ENCODE measurements at places on chromosomes 1 and 21. TPM values are rescaled to one million over a fixed set of nuclear protein-coding genes. Genes with fewer than 3 reads are reported as not detected.

DNA sequence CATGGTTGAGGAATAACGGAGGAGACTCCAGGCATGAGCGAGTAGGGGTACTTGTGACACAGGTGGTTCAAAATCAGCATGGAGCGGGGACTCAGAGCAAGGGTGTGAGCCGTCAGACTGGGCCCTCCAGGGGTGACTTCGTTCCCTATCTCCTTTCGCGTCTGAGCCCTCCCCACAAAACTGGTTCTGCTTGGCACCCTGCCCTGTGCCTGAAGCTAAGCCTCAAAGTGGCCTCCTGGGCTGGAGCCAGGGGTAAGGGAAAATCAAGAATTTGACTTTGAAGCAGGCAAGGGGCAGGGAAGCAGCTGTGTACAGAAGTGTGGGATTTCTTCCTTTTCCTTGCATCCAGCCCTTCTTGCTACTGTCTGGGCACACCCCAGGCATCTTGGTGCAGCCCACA lies 331.5 kb upstream of the AJAP1 start:
- no peak for DNase-seq

DNA sequence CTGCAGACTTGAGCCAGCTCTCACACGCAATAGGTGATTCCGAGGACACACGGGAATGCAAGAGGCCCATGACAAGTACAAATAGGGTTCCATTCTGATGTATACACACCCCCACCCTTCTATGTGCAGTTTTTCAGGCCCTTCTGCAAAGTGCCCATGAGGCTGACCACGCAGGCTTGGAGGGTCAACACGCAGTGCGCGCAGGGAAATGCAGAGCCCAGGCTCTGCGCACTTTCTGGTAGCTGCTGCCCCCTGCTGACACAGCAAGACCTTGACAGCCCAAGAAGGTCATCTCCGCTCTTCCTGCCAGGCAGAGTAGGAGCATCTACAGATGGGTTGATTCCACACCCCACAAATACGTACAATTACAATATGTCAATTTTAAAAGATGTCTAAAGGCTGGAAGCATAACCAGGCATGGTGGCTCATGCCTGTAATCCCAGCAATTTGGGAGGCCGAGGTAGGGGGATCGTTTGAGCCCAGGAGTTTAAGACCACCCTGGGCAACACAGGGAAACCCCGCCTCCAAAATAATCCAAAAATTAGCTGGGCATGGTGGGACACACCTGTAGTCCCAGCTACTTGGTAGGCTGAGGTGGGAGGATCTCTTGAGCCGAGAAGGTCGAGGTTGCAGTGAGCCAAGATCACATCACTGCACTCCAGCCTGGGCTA lies 18.5 kb downstream of the SH3BP5L start:
- peak; percentile 37 for DNase-seq

The ZYG11B gene
- total RNA-seq: 39.0 TPM

- DNase-seq: peak; percentile 57
These were observed 1.2 kb downstream of the AGPAT3 start for GRCh38 chr21:43866260-43866629.

- no peak for DNase-seq
These were observed 25.6 kb downstream of the NR5A2 start for GRCh38 chr1:200053091-200053490.

The UBE2U gene
- not detected for total RNA-seq

GRCh38 chr1:154326546-154327465 lies 1.5 kb downstream of the ATP8B2 start:
- DNase-seq: no peak

- no peak for DNase-seq
These were observed 473.3 kb downstream of the NEGR1 start for GRCh38 chr1:71809085-71809484.

The DAP3 gene
- 99.5 TPM for total RNA-seq

DNA sequence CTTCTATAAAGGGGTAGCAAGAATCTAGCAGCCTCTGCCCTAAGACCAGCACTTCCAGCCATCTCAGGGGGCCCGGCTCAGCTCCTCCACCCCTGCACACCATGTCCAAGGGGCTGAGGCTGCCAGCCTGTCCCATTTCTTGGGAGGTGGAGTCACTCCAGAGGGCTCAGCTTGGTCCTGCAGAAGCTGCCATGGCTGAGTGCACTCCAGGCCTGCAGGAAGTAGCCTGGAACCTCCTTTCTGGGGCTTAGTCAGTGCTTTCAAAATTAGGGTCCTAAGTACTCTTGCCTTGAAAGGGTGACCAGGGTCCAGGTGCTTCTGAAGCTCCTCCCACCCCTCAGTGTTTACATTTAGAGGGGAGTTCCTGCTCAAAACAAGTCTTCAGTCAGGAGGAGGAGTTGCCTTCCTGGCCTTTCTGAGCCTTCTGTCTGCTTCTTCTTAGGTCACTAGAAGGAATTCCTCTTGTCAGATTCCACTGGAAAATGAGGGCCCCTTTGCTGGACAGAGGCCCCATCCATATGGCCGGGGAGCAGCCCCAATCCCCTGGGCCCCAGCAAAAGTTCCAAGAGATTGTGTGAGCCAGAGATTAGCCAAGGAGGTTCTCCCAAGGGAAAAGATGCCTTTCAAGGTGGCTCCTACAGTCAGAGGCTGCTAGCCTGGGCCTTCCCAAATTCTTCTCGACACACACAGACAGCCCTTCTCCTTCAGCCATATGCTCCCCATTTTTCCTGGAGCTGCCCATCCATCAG lies 128.1 kb upstream of the VAMP3 start:
- peak; percentile 83 for DNase-seq

The OLFML2B gene
- 11.0 TPM for total RNA-seq

The KMO gene
- total RNA-seq: 2.2 TPM

DNA sequence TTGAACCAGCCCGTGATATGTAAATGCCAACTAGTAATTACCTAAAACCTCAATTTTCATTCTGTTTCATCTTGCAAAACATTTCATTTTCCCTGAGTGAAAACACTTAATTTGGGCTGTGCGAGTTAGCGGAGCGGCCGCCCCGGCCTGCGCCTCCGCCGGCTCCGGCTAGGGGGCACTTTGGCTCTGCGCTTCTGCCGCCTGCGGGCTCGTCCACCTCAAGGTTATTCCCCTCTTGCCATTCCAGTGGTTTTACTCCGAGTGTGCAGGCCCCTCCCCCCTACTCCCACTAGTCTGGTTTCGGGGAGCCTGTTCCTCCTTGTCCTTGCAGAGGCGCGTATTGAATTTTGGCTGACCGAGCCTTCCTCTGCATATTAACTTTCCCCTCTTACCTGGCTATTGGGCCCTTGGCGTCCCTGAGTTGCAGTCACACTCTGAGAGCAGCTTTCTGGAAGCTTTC lies 55.6 kb downstream of the PEX14 start:
- peak; percentile 86 for DNase-seq

GRCh38 chr1:205261946-205262691 lies 34.4 kb downstream of the TMCC2 start:
- peak; percentile 82 for DNase-seq

GRCh38 chr1:107563441-107563840 lies 401.5 kb downstream of the VAV3 start:
- DNase-seq: no peak

The CFHR3 gene
- 1.5 TPM for total RNA-seq

- DNase-seq: no peak
These were observed 77.9 kb upstream of the RUNX1 start for GRCh38 chr21:35127026-35127425.

The MYOG gene
- total RNA-seq: not detected

DNA sequence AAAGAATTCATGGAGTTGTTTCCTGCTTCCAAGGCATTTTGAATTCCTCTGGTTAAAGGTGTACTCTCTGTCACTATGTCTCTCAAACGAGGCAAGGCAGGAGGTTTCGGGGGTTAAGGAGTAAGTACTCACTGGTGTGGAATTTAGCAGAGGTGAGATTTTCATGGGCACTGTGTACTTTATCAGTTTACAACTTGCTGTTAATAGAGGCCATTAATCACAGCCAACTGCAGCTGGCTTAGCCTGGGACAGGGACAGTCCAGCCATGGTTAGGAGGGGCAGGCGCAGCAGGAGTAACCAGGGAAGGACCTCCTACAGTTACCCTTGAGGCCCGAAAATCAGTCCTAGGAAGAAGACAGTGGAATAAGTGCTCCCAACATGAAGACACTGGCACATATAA lies 18.1 kb upstream of the TMEM9 start:
- no peak for DNase-seq

The CD1B gene
- total RNA-seq: not detected

- DNase-seq: no peak
These were observed 32.5 kb upstream of the SLC44A5 start for GRCh38 chr1:75643460-75643859.

The TNFAIP8L2 gene
- 11.3 TPM for total RNA-seq

The OXCT2 gene
- total RNA-seq: 0.95 TPM

GRCh38 chr1:184986250-184986649 lies 11.9 kb upstream of the NIBAN1 start:
- DNase-seq: peak; percentile 25

- DNase-seq: peak; percentile 50
These were observed 85.9 kb downstream of the TCP10L start for GRCh38 chr21:32499249-32500055.

The SELL gene
- total RNA-seq: 22.7 TPM

DNA sequence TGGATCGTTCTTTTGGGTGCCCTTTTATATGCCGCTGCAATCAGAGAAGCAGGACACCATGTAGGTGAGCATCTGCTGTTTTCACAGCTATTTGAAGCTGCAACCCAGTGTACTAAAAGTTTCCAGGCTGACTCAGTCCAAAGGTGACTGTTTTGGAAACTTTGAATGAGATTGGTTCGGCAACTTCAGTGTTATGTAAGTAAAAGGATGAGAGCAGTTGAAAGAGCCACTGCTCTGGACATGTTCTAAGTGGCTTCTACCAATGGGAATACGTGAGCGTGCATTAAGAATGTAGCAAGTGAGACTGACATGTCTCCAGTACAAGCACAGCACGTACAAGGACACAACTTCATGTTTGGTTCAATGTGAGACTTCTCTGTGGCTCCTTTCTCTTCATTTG lies 55.6 kb downstream of the DDR2 start:
- DNase-seq: no peak

- peak; percentile 48 for DNase-seq
These were observed 743 bp downstream of the TOMM20 start for GRCh38 chr1:235127732-235128455.

The SYT6 gene
- 4.2 TPM for total RNA-seq

All from lung (tissue), 17 donors.